ENCODE measurements at places on chromosomes 2 and 18.

DNA sequence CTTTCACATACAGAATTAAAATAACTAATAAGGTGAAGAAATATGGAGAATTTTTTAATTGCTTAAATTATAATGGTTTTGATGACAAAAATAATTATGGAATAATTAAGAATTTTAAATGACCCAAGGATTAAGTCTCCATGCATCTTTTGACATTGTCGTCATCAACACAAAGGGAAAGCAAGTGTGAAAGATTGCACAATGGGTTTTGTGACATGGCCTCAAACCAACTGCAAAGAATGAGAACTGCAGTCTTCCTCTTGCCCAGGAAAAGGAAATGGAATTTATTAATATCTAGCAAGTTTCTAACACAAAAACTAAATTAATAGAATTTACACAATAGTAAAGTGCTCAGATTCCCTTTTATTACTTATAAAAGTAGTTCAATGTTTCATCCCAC lies 329.1 kb upstream of the PKDCC start:
- no peak for DNase-seq

GRCh38 chr2:129087133-129087813 lies 768.6 kb upstream of the HS6ST1 start:
- no peak for DNase-seq

- DNase-seq: no peak
Measured at GRCh38 chr2:55223958-55224760, 7.9 kb downstream of the CLHC1 start.

DNA sequence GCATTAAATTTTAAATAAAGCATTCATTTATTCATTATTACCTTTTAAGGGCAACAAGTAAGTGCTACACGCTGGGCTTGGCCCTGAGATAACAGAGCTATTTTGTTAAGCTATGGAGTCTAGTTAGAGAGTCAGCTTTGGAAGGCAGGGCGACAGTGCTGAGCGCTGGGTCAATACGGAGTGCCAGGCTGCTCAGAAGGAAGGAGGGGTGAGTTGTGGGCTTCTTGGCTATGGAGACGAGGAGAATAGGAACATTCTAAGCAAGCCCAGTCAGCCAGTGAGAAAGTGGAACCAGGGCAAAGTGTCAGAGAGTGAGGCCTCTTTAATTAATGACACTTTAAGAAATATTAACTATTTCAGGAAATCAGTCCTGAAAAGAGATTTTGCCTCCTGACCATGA lies 288.4 kb downstream of the LRRTM1 start:
- no peak for DNase-seq

GRCh38 chr2:168920504-168921157 lies 19.5 kb downstream of the G6PC2 start:
- DNase-seq: no peak

GRCh38 chr18:7233134-7233810 lies 2.4 kb downstream of the LRRC30 start:
- DNase-seq: no peak

DNA sequence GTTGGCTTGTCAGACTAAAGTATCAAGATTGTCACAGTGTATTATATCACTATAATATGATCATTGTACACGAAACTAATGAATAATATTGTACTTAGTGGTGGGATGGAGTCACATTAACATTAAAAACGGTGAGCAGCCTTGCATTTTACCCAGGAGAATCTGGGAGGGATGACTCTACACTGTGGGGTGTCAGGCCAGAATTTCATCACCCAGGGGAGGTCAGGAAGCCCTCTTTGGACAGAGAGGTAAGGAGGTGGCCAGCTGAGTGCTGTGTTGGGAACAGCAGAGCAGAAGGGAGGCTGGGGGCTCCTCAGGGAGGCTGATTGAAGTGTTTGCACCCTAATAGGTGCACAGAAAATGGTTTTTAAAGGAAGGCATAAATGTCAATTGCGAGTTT lies 33.0 kb downstream of the CDCA7 start:
- no peak for DNase-seq

GRCh38 chr2:226652369-226652768 lies 147.3 kb downstream of the IRS1 start:
- no peak for DNase-seq

DNA sequence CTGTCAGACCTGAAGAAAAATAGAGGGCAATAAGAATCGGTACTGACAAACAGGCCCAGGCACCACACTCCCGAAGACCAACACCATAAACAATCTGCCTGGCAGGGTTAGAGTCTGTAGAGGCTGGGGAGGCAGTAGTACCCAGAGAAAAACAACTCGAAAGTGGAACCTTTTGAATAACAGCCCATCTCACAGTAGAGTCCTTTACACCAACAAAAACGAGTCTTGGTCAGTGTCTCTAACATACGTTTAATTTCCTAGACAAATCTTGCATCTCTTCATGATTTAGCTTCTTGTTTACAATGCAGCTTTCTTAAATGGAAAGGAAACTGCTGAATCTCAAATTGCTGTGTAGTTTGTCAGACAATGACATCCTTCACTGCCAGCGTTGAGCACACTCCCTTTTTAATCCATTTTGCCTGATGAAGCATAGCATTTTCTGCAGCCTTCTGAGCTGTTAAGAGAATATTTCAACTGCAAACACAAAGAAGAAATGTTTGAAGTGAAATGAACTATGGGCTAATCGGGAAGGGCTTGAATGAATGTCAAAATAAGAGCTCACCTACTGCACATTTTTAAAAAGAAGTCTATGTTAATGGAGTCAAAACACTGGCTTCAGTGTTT lies 73.1 kb upstream of the DSG1 start:
- no peak for DNase-seq

DNA sequence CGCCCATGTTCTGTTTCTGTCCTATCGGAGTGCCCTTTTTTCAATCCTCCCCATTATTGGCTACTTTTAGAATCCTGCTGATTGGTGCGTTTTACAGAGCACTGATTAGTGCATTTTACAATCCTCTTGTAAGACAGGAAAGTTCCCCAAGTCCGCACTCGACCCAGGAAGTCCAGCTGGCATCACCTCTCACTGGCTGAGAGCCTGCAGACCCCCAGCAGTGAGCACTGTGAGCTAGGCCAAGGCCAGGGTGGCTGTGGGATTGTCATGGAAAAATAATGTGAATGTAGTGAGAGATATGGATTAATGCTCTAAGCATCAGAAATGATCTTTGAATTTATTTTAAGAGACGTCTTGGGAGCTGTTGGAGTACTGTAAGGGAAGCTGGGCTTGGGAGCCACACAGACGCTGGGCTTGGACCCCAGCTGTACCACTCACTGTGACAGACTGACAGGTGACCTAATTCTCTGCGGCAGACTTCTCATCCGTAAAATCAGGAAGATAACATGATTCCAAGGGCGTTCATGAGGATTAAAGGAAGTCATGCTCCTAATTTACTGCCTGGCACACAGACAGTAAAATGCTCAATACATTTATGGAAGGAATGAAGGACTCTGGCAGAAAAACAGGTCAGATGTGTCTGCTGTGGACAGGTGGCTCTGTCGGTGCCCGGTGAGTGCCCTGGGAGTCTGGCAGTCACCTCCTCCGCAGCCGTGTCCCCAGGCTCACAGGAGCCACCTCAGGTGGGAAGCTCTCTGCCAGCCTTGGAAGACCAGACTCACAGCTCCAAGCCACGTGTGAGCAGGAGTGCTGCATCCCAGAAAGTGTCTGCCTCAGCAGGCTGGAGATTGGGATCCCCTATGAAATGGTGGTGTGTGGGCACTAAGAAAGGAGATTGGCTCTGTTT lies 105.5 kb downstream of the FAM168B start:
- no peak for DNase-seq

- DNase-seq: no peak
Measured at GRCh38 chr18:73136134-73136533, 268.3 kb upstream of the NETO1 start.

DNA sequence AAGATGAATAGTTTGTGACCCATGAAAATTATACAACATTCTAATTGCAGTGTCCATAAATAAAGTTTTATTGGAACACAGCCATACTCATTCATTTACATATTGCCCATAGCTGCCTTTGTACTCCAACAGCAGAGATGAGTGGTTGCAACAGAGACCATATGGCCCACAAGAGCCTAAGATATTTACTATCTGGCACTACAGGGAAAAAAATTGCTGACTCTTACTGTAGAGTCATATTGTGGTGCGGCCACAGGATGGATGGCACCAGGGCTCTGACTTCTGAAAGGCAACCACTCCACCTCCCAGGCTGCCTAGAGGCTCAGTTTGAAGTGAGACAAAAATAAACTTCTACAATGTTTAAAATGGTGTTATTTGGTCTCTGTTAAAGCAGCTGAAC lies 404.0 kb upstream of the ATP5MC3 start:
- no peak for DNase-seq

DNA sequence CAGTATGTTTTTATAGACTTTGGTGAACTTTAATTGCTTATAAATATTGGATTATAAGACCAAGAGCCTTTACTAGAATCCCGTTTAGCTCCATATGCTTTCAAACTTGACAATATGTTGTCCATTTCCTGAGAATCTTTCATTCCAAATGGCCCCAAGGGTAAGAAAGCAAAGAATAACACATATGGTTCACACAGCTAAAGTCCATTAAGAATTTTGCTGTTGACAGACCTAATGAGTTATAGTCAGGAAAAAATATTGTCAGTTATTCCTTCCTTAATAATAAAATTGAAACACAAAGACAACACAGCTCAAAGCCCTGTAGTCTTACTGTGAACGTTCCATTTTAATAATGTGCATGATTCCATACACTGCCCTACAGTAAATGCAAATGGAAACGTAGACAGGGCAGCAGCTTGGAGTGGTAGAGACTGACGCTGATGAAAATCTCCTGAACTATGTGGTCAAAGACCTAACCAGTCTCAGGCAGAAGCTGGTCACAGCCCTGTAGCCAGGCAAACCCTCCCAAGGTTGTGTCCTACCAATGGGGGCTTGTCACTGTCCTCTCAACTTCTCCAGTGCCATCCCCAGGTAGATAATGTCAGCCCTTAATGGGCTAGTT lies 49.0 kb upstream of the ATIC start:
- DNase-seq: no peak

DNA sequence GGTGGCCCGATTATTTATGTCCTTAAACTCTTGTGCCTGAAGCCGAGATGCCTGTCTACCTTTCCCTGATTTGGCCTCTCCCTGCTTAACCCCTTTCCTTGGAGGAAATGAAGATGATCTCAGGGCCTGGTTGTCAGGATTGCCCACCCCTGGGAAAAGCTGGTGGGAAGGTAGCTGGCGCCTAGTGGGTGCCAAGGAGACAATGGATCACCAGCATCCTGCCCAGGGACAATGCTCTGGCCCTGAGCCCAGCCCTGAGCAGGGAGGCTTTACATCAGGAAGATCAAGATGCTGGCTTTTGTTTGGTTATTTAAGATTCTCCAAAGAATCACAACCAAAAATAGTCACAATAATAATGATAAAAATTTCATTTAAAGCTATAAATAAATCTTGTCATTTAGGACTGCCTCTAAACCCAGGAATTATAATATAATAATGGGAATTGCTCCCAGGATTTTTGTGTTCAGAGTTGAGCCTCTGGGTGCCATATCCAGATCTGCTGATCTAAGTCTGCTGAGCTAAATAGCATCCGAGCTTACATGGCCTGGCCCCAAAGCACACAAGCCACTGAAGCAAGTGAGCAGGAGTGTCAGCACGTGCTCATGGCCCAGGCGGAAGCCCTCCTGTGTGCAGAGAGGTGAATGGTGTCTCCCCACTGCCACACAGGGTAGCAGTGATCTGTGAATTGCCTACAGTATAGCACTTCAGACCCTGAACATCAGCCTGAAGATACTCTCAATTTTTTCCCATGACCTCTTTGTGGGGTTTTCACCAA lies 57.8 kb upstream of the MAP3K20 start:
- no peak for DNase-seq

Measured in activated T-cell treated with anti-CD3 and anti-CD28 coated beads for 1 hour (primary cell).